ENCODE measurements at places on chromosomes 11 and 22. TPM values are rescaled to one million over a fixed set of nuclear protein-coding genes. Genes with fewer than 3 reads are reported as not detected.
A peak's percentile ranks its signal among the peaks of the same experiment; 100 is the strongest.

DNA sequence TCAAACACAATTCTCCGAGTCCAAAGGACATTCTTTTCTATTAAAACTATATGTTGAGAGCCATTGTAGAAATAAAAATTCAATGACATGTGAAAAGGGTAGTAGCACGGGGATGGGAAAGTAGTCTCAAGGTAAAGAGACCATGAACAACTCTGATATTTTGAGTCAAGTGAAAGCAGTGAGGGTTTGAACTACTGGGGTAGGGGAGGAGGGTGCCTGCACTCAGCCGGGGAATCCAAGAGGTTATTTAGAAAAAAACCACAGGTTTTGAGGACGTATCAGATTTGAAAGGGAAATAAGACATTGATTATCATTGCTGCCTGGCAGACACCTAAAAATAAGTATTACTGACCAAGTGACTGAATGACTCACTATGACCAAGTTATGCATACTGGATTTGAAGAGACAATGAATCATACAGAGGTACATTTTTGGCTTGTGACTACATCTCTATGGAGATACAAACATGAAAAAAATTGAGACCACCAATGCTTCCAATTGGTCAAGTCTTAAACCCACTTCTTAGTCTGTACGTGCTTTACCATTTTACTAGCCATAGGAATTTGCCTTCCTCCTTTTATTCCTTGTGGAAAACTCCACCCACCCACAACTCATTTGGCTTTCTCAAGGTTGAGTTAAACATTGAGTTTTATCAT is 2.2 kb upstream of the OR52H1 start:
- DNase-seq = no peak

Gene CACNA1I
- total RNA-seq = 0.43 TPM

- DNase-seq = no peak
Observed at GRCh38 chr22:35729309-35729698, 11.6 kb downstream of the APOL5 start.

DNA sequence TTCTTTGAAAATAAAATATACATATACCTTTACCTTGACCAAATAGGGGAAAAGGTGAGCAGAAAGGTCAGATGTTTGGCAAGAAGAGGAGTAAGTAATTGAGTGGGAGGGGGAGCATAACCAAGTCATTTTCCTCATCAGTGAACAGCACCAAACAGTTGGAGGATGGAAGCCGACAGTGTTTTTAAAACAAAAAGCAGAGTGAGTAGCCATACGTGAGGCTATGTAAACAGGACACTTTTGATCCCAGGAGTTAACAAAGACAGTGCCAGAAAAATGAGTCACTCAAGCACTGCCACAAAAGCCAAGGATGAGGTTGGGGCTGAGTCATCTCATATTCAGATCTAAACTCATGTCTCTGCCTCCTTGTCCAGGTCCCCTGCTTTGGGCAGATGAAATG is 734.7 kb downstream of the KCNA4 start:
- peak; percentile 56 for DNase-seq

Gene CARS1
- total RNA-seq = 39.9 TPM

DNA sequence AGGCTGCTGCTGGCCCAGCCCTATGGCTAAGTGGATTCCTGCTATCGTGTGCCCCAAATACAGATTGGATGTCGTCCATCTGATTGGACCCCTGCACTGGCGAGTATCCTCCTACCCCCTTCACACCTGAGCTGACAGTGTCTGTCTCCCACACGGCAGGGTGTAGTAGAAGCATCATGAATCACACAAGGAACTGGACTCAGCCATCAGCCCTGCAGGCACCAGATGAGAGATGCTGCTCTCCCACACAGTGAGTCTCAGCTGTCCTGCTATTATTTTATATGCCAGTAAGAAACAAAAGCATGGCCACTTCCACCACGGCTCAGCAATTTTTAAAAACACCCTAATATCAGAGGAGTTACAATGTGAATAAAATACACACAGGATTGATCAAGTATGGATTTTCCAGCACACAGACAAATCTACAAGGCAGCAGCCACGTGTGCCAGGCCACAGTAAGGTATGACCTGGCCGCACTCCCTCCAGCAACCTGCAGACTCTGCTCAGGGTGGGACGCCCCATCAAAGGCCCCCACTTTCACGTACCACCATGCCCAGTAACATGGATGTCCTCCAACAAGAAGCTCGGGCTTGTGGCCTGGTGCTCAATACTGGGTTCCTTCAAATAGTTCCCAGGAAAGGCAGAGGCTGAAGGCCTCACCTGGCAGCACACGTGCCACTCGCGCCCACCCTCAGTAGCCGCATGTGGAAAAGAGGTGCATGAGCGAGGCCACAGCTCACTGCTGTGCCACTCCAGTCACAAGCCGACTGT is 16.4 kb upstream of the SLC25A1 start:
- DNase-seq = no peak

GRCh38 chr11:111910676-111911562 is 651 bp downstream of the CRYAB start:
- DNase-seq = no peak

Gene CECR2
- total RNA-seq = 0.89 TPM

Gene LRRN4CL
- 4.3 TPM for total RNA-seq

DNA sequence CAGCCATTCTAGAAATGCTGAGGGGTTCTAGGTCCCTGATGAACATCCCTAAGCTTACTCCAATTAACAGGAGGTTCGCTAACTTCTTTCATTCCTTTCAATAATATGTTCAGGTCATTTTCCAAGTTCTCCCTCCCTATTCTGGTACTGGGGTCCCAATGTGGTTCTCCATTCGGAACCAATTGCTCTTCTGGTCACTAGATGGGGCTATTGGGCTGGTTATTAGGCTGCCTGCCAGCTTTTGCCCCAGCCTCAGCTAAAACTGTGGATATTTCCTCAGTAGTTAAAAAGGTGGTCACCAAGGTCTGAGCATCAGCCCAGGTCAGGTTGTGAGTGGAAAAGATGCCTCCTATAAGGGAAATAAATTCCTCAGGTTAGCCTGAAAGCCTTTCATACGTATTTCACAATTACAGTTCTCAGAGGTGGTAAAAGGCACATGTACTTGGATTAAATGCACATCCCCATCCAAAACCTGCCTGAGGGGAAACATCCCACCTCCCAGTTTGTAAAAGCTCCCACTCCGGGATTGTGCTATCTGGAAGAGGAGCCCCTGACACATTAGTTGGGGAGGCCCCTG is 161.1 kb upstream of the CCDC179 start:
- peak; percentile 15 for DNase-seq

DNA sequence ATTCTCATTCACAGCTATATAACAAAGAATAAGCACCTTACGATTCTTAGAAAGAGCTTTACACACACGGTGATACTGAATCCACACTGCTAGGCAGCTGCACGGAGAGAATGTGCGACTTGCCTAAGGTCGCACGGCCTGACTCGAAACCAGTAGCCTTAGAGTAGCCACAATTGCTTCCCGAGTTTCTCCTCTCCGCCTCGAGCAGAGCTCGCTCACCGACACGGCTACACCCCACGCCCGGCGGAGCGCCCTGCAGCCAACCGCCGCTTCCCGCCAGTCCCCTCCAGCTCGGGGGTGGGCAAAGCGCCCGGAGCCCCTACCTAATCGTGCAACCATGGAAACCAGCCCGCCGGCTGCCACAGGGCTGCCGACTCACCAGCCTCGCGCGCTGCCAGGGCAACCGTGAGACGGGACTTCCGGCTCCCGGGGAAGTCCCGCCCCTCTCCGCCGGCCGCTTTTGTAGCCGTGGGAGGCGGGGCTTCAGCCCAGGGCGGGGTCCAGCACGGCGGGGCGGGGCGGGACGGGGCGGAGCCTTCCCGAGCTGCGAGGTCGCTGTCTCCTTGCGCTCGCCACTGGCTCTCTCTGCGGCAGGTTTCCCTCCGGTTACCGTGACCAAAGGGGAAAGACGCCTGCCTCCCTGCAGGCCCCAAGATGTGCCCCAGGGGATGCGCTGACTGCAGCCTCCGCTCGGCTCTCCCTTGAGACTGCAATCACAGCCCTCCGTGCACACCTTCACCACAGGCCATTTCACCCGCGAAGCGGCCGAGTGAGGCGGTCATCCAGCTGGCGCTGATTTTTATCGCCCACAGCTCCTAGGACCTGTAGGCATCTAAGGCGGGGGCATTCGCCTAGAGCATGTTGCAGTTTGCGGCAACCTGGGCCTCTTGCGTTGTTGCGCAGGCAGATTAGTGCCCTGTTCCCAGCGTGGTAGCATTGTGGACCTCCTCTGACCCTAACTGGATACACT is 1.1 kb downstream of the BSCL2 start:
- peak; percentile 94 for DNase-seq

GRCh38 chr22:28887725-28888459 is 4.5 kb downstream of the ZNRF3 start:
- no peak for DNase-seq

DNA sequence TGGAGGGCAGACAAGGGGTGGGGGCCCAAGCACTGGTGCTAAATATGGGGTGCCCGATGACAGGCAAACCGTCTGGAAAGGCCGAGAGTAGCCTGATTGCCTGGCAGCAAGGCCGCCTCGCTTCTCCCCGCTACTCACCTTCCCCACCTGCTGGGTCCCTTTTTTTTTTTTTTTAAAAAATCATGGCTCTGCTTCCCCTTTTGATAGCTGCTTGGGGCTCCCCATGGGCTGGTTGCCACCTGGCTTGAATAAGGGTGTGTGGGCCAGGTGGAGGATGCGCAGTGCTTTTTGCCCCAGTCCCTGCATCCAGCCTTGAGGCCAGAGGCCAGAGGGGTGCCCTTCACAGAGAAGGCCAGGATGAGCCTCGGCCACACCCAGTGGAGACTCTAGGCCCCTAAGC is 112.0 kb downstream of the ST3GAL4 start:
- DNase-seq = no peak

Gene KCNK4
- total RNA-seq = not detected

Gene ST13
- total RNA-seq = 294 TPM

DNA sequence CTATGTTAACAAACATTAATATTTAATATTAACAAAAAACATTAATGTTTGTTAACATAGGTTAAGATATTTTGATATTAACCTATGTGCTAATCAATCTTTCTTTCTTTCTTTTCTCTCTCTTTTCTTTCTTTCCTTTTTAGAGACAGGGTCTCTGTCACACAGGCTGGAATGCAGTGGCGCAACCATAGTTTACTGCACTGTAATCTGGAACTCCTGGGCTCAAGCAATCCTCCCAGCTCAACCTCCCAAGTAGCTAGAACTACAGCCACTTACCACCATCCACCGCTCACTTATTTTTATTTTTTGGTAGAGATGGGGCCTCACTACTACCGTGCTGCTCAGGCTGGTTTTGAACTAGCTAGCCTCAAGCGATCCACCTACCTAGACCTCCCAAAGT is 13.2 kb downstream of the SIK3 start:
- no peak for DNase-seq

Gene GAB2
- total RNA-seq = 25.9 TPM

Gene THOC5
- 39.8 TPM for total RNA-seq

DNA sequence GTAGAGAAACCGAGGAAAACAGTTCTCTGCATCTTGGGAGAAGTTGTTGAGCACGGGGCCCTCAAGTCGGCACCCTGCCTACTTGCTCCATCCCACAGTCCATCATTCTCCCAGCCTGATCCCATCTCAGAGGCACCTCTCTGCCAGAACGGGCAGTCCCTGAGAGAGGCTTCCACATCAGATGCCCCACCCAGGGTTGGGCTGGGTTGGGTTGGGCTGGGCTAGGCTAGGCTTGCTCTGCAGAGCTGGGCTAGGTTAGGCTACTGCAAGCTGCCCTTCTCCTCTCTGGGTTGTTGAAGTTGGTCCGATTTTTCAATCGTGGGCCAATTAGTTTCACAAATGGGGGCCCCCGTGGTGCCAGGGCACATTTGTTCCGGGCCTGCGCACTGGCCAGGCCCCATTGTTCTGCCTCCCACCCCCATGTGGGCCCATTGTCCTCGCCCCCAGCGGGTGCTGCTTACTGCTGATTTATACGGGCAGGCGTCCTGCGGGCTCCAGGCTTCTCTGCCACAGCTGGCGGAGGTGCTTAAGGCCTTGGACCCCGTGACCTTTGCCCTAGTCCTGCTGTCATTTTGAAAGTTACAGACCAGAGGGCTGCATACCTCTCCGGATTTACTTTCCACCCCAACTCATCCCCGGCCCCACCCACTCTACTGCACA is 63.7 kb upstream of the NNMT start:
- no peak for DNase-seq

- no peak for DNase-seq
Observed at GRCh38 chr11:4763096-4763495, 6.6 kb downstream of the OR51F1 start.

Gene NXPE4
- not detected for total RNA-seq

Gene ILK
- total RNA-seq = 261 TPM

Gene PPME1
- total RNA-seq = 44.4 TPM

Gene ACAD8
- total RNA-seq = 29.7 TPM

Gene UVRAG
- 24.3 TPM for total RNA-seq

Gene GRK3
- 7.3 TPM for total RNA-seq

DNA sequence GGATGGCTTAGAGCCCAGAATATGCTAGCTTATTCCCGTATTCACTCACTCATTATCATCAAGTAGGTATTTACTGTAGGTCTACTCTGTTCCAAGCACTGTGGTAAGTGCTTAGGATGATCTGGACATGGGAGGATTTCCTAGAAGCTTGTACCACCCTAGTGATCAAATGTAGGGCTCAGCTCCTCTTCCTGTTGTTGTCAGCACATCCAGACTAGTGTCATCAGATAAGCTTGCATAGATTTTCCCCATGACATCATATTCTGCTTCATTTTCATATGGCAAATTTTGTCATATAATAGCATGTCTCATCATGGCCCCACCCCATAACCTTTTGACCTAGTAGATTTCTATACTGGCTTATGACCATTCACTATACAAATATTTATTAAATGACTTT is 19.3 kb upstream of the NUCB2 start:
- no peak for DNase-seq

DNA sequence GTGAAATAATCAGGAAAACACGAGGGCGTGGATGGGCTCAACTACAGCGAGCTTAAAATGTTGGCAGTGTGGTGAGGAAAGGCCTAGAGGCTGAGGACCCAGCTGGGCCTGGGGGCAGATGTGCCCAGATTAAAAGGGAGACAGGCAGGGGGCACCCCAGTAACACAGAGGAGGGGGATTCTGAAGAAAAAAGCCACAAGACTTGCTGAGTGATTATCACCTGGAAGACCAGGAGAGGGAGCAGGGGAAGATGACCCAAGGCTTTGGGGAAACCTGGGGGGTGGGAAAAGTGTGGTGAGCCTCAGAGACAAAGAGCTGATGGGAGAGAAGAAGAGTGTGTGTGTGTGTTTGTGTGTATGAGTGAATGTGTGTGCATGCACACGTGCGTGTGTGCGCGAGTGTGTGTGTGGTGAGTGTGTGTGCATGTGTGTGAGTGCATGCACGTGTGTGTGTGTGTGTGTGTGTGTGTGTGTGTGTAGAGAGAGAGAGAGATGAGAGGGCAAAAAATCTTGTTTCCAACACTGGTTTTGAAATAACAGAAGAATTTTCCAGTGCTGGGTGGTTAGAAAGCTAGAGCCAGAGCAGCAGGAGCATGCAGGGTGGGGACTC is 500.5 kb downstream of the BUD13 start:
- DNase-seq = no peak

- no peak for DNase-seq
Observed at GRCh38 chr22:37044634-37045625, 6.6 kb upstream of the KCTD17 start.

Gene SUSD2
- total RNA-seq = 2.0 TPM

- no peak for DNase-seq
Observed at GRCh38 chr11:62664405-62665074, 470 bp downstream of the C11orf98 start.

- no peak for DNase-seq
Observed at GRCh38 chr11:533586-534395, 1.6 kb downstream of the HRAS start.

Gene CCDC85B
- total RNA-seq = 28.3 TPM

Gene HEPHL1
- not detected for total RNA-seq

- no peak for DNase-seq
Observed at GRCh38 chr22:45932071-45932470, 44.9 kb downstream of the WNT7B start.
